ENCODE measurements at places on chromosomes 16 and 17.
A peak's percentile ranks its signal among the peaks of the same experiment; 100 is the strongest.

DNA sequence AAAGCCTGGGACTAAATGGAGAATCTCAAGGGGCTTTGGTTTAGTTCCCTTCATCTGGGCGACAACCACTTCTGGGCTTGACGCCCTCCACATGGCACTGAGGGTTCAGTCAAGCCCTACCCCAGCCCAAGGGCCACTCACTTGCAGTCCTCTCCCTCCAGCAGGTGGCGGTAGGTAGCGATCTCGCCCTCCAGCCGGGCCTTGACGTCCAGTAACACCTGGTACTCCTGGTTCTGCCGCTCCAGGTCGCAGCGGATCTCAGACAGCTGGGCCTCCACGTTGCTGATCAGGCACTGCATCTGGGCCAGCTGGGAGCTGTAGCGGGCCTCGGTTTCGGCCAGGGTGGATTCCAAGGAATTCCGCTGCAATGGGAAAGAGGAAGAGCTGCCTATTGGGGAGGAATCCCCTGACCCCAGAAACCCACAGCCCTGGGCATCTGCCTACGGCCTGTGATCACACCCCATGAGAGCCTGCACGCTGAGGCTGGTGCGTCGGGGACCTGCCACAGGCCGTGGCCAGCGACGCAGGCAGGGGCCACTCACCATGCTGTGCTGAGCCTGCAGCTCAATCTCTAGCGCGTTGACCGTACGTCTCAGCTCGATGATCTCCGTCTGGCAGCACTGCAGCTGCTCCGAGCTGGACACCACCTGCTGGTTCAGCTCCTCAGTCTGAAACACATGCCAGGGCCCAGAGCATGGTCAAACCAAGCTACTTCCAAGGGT lies 2.7 kb downstream of the KRT36 start:
- peak; percentile 72 for DNase-seq

GRCh38 chr17:17728550-17729251 lies 47.4 kb downstream of the RAI1 start:
- no peak for DNase-seq

DNA sequence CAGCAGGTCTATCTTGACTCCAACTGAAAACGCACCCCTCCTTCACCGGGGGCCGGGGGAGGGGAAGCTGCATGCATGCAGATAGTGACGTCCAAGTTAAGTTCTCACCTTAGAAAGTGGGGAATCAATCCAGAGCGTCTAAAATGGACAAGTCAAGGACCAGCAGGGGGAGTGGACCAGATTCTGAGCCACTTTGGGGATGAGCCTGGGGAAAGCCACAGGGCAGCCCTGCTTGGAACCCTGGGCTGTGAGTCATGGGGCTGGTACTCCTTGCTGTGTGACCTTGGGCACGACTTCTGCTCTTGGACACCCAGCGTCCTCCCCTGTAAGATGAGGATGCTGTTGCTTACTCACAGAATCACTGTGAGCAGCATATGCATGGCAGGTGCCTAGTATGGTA lies 9.1 kb downstream of the TNFRSF13B start:
- no peak for DNase-seq

GRCh38 chr17:45740553-45741330 lies 43.4 kb upstream of the CRHR1 start:
- DNase-seq = peak; percentile 75

DNA sequence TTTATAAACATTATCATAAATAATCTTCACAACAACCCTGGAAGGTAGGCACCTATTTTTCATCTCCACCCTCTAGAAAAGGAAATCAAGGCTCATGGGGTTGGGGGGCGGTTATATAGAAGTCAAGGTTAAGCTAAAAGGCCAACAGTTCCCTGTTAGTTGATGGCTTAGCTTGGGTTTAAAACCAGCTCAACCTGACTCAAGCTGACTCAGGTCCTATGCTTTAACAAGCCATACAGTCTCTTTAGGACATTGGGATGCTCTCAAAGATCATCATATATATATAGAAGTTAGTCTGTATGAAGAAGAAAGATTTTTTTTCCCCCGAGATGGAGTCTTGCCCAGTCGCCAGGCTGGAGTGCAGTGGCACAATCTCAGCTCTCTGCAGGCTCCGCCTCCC lies 44.8 kb upstream of the MED13 start:
- no peak for DNase-seq

DNA sequence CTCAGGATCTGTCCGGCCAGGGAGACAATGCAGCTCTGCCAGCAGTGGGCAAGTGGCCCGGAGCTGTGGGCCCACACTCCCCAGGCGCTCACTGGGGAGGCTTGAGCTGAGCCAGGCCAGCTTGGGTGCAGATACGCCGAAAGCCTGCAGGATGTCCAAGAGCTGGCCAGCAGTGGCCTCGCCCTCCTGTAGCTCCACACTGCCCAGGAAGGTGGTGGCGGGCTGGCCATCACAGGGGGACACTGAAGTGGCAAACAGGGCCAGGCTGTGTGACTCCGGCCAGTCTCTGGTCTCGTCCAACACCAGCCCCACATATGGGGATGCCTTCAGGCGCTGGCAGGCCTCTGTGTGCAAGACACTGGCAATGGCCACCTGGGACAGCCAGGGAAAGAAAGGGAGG lies 9.6 kb downstream of the C17orf113 start:
- DNase-seq = no peak

DNA sequence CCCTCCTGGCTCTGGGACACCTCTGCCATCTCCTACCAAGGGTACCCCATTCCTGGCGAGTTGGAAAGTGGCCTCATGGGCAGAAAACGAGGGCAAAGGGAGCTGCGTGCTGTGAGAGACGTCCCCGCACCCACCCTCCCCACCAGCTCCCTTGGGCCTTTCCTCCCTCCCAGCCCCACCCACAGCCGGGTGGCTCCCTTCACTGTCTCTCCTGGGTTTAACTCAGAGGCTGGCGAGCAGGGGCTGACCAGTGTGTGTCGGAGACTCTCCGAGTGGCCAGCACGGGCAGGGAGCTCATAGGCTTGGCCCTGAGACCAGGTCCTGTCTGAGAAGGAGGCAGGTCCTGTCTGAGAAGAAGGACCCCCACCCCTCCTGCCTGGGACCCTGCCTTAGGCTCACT lies 26.1 kb downstream of the METRNL start:
- no peak for DNase-seq

DNA sequence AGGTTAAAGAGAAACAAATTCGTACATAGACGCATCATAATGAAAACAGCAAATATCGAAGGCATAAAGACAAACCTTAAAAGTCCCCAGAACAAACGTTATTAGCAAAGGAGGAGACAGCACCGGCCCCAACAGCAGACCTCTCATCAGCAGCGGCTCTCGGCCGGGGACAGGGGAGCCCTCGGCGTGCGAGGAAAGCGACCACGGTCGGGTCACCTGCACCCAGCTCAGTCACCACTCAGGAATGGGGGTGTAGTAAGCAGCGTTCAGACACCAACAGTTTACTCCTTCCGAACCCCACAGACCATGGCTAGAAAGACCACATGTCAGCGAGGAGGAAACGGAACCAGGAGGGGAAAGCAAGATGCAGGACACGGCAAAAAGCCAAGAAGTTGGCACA lies 109.3 kb upstream of the CHMP6 start:
- DNase-seq = no peak

GRCh38 chr17:60491771-60492170 lies 34.3 kb downstream of the APPBP2 start:
- DNase-seq = no peak

- DNase-seq = no peak
Measured at GRCh38 chr17:42078396-42079043, 19.8 kb downstream of the ZNF385C start.

DNA sequence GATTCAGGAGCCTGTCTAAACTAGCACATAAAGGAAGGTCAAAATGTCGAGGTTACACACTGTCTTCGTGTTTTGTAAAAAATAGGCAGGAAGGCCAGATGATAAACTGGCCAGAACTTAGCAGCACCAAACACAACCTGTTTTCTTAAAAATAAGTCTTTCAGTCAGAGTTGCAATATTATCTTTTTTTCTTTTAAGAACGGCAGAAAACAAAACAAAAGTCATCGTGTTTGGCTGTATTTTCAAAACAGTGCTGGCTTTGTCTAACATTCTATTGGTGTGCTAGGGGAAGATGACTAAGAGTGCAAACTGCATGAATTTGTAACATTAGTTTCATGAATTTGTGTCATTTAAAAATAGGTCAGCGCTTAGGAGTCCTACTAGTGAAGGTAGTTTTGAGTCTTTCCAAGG lies 5.3 kb downstream of the MAF start:
- DNase-seq = no peak

DNA sequence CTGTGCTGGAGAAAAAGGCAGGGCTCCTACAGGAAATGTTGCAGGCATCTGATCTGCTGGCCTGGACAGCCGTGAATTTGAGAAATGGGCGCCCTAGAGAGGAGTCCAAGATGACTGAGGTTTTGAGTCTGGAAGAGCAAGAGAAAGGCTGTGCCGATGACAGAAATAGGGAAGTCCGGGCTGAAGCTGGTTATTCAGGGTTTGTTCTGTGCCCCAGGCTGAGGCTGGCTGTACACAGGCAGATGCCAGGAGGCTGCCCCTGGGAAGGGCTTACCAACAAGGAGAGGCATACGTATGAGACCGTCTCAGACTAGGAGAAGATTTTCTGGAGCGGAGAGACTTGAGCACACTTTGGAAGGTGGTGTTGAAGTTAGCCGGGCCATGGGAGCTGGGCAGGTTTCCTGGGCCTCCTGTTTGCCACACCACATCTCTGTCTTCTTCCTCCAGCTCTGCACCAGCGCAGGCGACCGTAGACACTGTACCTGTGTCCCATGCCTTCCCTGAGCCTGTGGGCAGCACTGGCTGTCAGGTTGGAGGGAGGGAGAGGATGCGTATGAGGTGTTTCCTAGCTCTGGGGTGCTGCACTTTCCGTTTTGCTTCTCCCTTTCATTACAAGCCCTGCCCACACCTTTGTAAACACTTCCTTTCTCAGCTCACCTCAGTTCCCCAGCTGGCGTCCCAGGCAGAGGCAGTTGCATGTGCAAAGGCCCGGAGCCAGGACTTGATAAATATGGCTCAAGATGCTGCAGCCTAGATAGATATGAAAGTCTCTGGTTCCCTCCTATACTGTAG lies 80.8 kb downstream of the SPECC1 start:
- DNase-seq = no peak

- DNase-seq = no peak
Measured at GRCh38 chr17:70011750-70012149, 63.3 kb upstream of the KCNJ16 start.

- no peak for DNase-seq
Measured at GRCh38 chr17:19371259-19372010, 6.9 kb upstream of the MAPK7 start.

GRCh38 chr17:21010705-21011596 lies 31.9 kb downstream of the USP22 start:
- no peak for DNase-seq

Measured in D341Med (cell line).